Right lobe of liver (tissue), 6 donors: ENCODE measurements at places on chromosomes 7 and 10.

DNA sequence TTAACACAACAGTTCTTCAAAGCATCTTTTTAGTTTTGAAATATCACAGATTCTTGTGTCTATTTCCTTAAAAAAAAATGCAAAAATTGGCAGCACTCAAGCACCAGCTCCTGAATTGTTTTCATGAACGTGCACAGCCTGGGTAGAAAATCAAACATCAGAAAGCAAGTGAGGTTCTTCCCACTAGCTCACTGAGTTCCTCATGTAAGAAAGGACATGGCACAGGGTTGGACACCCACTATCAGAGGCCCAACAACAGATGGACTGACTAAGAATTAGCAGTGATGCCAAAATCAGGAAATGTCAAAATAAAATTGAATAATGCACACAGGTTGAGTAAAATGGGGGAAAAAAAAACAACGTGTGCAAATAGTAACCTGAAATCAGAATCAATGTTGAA, 146.8 kb downstream of the PCLO start:
- no peak for DNase-seq

DNA sequence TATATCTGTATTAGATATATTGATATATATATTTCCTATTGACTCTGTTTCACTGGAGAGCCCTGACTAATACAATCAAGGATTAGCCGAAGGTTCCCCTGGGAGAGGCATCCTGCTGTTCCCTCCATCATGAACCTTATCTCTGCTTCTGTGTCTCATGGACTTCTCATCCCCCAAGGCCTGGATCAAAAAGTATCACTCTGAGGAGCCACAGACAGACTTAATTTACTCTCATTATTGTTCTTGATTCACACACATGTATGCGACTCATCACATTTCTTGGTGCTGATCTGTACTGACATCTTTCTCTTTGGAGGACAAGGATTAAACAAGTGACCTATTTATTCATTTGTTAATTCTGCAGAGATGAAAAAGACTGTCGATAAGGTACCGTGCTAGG, 550.2 kb downstream of the KCNMA1 start:
- no peak for DNase-seq

GRCh38 chr7:99994819-99995218, 19.0 kb upstream of the AZGP1 start:
- DNase-seq: no peak

DNA sequence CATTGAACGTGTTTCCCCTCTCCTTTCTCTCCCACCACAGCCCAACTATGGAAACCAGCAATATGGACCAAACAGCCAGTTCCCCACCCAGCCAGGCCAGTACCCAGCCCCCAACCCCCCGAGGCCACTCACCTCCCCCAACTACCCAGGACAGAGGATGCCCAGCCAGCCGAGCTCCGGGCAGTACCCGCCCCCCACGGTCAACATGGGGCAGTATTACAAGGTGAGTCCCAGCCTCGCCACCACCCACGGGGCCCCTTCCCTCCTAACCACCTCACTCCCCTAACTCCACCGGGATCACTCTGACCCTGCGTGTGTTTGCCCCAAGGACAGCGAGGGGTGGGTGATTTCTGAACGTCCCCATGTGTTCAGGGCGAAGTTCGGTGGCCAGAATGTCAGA, 50.8 kb upstream of the PPIF start:
- no peak for DNase-seq
